ENCODE measurements at places on chromosomes 5 and 9. TPM values are rescaled to one million over a fixed set of nuclear protein-coding genes. Genes with fewer than 3 reads are reported as not detected.

DNA sequence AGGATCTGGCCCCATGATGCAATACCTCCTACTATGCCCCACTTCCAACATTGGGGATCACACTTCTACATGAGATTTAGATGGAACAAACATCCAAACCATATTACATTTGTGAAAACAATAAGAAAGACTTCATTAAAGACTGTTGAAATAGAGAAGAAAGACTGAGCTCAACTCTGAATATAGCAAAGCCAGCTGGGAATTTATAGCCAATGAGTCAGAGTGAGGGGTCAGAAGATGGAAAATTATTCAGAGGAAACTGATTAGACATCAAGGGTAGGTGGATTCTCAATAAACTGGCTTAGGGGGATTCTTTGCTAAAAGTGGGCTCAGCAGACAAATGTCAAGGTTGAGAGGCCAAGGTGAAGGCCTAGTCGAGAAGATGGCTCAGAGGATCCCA lies 25.6 kb downstream of the BTF3 start:
- H3K4me1 ChIP-seq, result no peaks in the 10 kb centered on the region
- DNase-seq, result no peak
- no peak overlapping the region for H3K27ac ChIP-seq
- H3K36me3 ChIP-seq, result no peaks in the 10 kb centered on the region

DNA sequence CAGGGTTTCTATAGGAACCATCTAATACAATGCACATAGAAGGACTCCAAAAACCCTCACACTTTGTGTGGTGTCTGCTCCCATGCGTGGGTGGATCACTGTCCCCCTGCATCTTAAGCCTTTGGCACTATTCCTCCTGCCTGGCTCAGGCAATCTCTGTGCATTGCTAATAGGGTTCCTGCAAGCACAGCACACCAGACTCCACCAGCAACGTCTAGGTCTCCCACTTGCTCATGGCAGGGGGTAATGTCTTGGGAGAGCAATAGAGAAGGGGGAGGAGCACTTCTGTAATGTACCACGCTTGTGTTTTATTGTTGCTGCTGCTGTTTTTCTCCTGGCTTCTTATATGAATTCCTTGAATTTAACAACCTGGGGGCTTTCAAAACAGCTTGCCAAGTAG lies 182.6 kb upstream of the GLRA1 start:
- no peak overlapping the region for H3K4me3 ChIP-seq
- no peak overlapping the region for H3K27ac ChIP-seq
- peaks cover 6% of the 10 kb centered on the region for H3K36me3 ChIP-seq
- peaks cover 8% of the 10 kb centered on the region for H3K4me1 ChIP-seq
- H3K27me3 ChIP-seq, result no peaks in the 10 kb centered on the region

GRCh38 chr9:96331236-96331947 lies 29.4 kb upstream of the HSD17B3 start:
- H3K27ac ChIP-seq, result no peak overlapping the region
- peaks cover 5% of the 10 kb centered on the region for H3K36me3 ChIP-seq
- no peak for DNase-seq

DNA sequence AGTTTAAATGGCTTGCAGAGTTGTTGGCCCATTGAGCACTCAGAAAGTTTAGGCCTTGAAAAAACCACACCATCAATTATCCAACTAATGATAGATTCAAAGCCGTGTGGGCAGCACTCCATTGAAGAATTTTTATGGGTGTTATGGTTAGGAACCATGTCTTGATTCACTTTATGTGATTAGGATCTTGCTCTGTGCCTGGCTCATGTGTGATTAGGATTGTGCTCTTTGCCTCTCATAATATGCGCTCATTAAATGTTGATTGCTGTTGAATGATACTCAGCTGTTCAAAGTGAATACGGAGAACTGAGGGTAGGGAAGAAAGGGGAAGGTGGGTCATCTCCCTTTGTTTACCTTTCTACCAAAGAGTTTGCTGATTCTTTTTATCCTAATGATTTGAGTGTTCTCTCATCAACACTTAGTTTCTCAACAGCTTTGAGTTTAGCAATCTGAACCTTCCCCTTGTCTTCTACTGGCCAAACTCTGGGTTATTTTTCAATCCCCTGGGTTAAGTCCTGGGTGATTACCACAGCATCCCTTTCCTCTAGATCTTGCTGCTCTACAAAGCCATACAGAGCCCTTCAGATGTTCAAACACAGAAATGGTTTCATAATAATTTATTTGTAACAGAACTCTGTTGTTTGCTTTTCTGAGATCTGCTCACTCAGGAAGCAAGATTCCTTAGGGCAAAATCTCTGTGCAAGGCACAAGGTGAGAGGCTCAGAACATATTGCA lies 668.8 kb upstream of the RGMB start:
- H3K4me1 ChIP-seq, result peaks cover 6% of the 10 kb centered on the region
- H3K27me3 ChIP-seq, result no peaks in the 10 kb centered on the region
- no peak overlapping the region for H3K4me3 ChIP-seq
- no peaks in the 10 kb centered on the region for H3K36me3 ChIP-seq

DNA sequence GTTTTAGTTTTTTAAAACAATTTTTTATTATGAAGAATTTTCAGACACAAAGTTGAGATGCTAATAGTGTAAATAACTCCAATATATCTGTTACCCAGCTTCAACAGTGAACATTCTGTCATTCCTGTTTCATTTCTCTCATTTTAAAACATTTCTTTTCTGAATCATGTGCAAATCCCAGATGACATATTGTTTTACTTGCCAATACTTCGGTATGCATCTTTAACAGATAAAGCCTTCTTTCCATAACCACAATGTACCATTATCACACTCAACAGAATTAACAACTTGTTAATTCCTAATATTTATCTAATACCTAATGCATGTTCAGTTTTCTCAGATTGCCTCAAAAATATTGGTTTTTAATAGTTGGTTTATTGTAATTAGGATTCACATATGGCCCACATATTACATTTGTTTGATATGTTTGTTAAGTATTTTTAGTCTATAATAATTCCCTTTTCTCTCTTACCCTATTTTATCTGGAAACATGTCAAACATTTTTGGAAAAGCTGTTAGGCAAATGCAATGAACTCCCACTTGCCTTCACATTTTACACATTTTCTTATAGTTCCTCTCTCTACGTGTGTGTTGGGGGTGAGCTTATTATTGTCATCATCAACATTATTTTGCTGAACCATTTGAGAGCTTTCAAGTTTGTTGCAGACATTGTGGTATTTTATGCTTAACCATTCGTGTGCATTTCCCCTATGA lies 58.7 kb upstream of the ANKRD55 start:
- peaks cover 3% of the 10 kb centered on the region for H3K27me3 ChIP-seq
- DNase-seq, result no peak
- no peak overlapping the region for H3K4me3 ChIP-seq
- no peak overlapping the region for H3K27ac ChIP-seq
- H3K4me1 ChIP-seq, result no peaks in the 10 kb centered on the region

DNA sequence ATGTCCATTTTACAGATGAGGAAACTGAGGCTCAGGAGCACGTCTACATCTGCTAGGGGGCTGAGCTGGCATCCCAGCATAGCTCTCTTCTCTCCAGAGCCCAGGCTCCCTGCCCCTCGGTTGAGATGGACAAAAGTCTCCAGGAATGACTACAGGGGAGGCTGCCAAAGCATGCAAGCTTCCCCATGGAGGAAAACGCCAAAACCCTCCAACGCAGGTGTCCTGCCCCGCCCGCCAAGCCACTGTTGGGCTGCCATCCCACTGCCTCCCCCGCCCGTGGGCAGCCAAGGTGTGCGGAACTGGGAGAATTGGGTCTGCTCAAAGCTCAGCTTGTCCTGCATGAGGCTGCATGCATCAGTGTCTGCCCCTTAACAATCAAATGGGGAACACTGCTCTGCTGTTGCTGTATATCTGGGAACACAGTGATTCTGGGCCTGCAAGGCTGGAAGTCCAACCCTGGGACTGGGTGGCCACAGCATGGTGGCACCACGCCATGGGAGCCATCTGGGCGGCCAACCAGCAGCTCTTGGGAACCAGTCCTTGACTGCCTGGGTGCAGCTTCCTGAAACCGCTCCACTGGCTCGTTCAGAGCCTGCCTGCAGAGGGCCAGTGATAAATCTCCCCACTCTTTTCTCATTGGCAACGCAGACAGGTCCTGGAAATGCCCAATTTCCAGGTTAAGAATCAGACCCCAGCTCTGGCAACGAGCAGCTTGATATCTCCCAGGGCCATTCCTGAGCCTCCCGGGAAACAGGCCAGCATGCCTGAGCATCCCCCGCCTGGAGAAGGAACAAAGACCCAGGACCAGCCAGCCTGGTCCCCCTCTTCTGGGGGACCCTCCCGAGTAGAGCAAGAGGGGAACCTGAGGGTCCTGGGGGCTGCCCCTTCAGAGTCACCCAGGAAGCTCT lies 3.5 kb downstream of the RALGDS start:
- peaks cover 48% of the 10 kb centered on the region for H3K4me1 ChIP-seq
- H3K27me3 ChIP-seq, result peaks cover 63% of the 10 kb centered on the region
- no peak for DNase-seq
- peak overlapping the region; percentile 100 for H3K27ac ChIP-seq
- no peaks in the 10 kb centered on the region for H3K36me3 ChIP-seq
- H3K4me3 ChIP-seq, result peak overlapping the region; percentile 94

DNA sequence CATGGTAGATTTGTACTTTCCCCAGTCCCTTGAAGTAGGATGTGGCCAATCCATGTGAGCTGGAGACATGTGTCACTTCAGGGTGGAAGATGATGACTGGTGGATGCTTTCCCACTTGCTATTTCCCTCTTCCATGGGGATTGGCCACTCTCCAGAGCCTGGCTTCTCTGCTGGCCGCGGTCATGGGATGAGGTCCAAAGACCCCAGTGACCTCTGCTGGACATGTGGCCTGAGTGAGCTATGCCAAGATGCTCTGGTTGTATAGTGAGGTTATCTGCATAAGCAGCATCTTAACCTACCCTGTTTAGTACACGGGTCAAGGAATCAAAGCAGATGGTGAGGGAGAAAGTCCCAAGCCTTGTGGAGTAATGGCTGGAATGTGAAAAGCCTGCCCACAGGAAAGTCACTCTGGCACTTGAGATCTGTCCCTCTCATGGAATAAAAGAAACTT lies 47.1 kb downstream of the SH3PXD2B start:
- H3K4me1 ChIP-seq, result peaks cover 30% of the 10 kb centered on the region
- DNase-seq, result no peak
- H3K36me3 ChIP-seq, result peaks cover 8% of the 10 kb centered on the region
- H3K27ac ChIP-seq, result no peak overlapping the region

GRCh38 chr5:172714491-172715420 lies 56.2 kb downstream of the DUSP1 start:
- H3K36me3 ChIP-seq, result no peaks in the 10 kb centered on the region
- peaks cover 3% of the 10 kb centered on the region for H3K4me1 ChIP-seq
- H3K27me3 ChIP-seq, result peaks cover 2% of the 10 kb centered on the region
- no peak overlapping the region for H3K27ac ChIP-seq
- DNase-seq, result peak; percentile 80

- H3K36me3 ChIP-seq, result peaks cover 6% of the 10 kb centered on the region
- H3K4me1 ChIP-seq, result peaks cover 31% of the 10 kb centered on the region
- no peak overlapping the region for H3K27ac ChIP-seq
- no peak overlapping the region for H3K4me3 ChIP-seq
Observed at GRCh38 chr9:93601666-93602065, 25.3 kb downstream of the PHF2 start.

- DNase-seq, result no peak
- no peaks in the 10 kb centered on the region for H3K4me1 ChIP-seq
- no peaks in the 10 kb centered on the region for H3K27me3 ChIP-seq
- H3K36me3 ChIP-seq, result no peaks in the 10 kb centered on the region
Observed at GRCh38 chr5:61854531-61854930, 451.5 kb upstream of the KIF2A start.

DNA sequence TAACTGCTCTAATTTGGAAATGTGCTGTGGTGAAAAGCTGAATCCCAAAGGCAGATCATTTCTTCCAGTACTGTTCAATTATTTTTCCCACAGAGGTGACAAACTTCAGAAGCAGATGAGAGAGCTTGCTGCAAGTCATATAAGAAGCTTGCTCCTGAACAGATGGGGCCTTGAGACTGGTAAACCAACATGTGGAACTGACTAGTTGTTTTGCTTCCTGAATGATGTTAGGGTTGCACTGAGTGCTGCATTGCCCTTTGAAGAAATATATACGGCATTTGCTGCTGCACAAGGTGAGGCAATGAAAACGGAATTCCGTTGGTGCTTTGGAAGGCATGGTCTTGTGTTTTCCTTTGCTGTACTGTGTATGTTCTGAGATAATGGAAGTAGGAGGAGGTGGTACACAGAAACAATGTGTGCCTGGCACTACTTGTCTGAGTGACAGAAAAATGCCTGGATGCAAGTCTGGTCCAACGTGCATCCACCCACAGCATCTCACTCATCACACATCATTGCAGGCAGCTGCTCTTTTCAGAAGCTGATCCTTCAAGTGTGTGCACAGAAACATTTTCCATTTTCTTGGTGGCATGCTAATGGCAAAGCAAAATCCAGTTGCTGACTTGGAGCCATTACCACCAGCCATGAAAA lies 76.9 kb downstream of the ANKH start:
- no peak overlapping the region for H3K4me3 ChIP-seq
- no peak for DNase-seq
- peaks cover 4% of the 10 kb centered on the region for H3K36me3 ChIP-seq
- H3K4me1 ChIP-seq, result peaks cover 9% of the 10 kb centered on the region
- H3K27me3 ChIP-seq, result peaks cover 3% of the 10 kb centered on the region
- H3K27ac ChIP-seq, result no peak overlapping the region

- no peaks in the 10 kb centered on the region for H3K36me3 ChIP-seq
- peaks cover 2% of the 10 kb centered on the region for H3K27me3 ChIP-seq
- no peaks in the 10 kb centered on the region for H3K4me1 ChIP-seq
- no peak for DNase-seq
Observed at GRCh38 chr5:103109277-103109676, 10.7 kb downstream of the GIN1 start.

GRCh38 chr5:173742432-173742816 lies 126.0 kb upstream of the BOD1 start:
- peaks cover 4% of the 10 kb centered on the region for H3K27me3 ChIP-seq
- no peaks in the 10 kb centered on the region for H3K36me3 ChIP-seq
- DNase-seq, result no peak
- peaks cover 9% of the 10 kb centered on the region for H3K4me1 ChIP-seq

DNA sequence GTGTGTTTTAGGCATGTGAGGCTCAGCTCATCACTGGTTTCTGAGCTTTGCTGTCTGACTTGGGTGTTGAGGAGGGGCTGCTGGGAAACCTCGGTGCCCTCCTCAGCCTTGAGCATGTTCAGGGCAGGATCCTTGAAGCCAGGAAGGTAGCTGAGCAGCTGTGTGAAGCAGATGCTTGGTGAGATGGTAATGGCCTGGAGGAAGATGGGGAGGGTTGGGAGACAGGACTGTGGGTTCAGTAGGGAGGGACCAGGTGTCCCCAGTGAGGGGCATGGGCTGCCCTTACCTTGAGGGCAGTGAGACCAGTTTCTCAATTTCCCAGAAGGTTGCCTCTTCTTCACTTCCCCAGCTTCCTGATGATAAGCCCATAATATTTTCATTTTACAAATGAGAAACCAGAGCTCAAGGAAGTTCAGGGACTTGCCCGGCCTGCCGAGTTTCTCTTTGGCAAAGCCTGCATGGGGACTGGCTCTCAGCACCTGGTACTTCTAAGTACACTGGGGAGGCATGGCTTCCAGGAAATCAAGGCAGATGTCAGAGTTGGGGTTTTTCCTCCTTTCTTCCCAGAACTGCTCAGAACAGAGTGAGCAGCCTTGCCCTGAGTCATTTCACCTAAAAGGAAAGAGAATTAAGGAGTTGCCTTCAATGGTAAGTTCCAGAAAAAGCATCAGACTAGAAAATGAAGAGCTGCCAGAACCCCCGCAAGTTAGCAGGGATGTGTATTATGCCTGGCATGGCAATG lies 225.7 kb downstream of the MAST4 start:
- H3K4me1 ChIP-seq, result peaks cover 2% of the 10 kb centered on the region
- no peaks in the 10 kb centered on the region for H3K36me3 ChIP-seq
- H3K4me3 ChIP-seq, result no peak overlapping the region
- peaks cover 2% of the 10 kb centered on the region for H3K27me3 ChIP-seq
- no peak overlapping the region for H3K27ac ChIP-seq
- DNase-seq, result no peak

CCDC192 gene
- total RNA-seq, result not detected

DAPK1 gene
- 384 TPM for total RNA-seq

ACSL6 gene
- total RNA-seq, result 8.1 TPM

ARAP3 gene
- 8.6 TPM for total RNA-seq

CNTRL gene
- total RNA-seq, result 9.5 TPM

DRD1 gene
- total RNA-seq, result not detected

SLC6A7 gene
- not detected for total RNA-seq

Measured in glutamatergic neuron (in vitro differentiated cells).